Nasal cavity respiratory epithelium epithelial cell of viscerocranial mucosa (primary cell): ENCODE measurements at places on chromosomes 5 and 9. TPM values are rescaled to one million over a fixed set of nuclear protein-coding genes. Genes with fewer than 3 reads are reported as not detected.

Gene KIAA1958
- total RNA-seq = 2.7 and 3.7 TPM in 2 replicates

Gene PLAC8L1
- total RNA-seq = 0.14 TPM in 1 of 2 replicates, not detected in the other

Gene CDH12
- total RNA-seq = not detected in 2 replicates

Gene ARL10
- total RNA-seq = 3.4 and 9.6 TPM in 2 replicates

Gene CTSL
- total RNA-seq = 107 and 167 TPM in 2 replicates

Gene SPRY4
- 5.0 and 5.5 TPM in 2 replicates for total RNA-seq

Gene BICD2
- 126 and 190 TPM in 2 replicates for total RNA-seq

Gene SH3RF2
- total RNA-seq = 14.4 and 32.2 TPM in 2 replicates

Gene CDKN2A
- 19.5 and 21.2 TPM in 2 replicates for total RNA-seq

Gene GALNT12
- 0.34 and 4.3 TPM in 2 replicates for total RNA-seq

Gene C5orf58
- not detected in 2 replicates for total RNA-seq

Gene PPP2R2B
- total RNA-seq = under 0.01 and 0.21 TPM in 2 replicates

Gene LIX1
- total RNA-seq = not detected in 2 replicates

Gene FBP1
- under 0.01 and 0.28 TPM in 2 replicates for total RNA-seq

Gene FOXD4
- under 0.01 and 0.36 TPM in 2 replicates for total RNA-seq

Gene PRELID1
- total RNA-seq = 69.4 and 98.8 TPM in 2 replicates

Gene PCDHGC4
- 0.34 and 1.2 TPM in 2 replicates for total RNA-seq

Gene ATP10B
- 1.7 and 15.2 TPM in 2 replicates for total RNA-seq

Gene DOCK8
- total RNA-seq = 0.34 and 1.3 TPM in 2 replicates

Gene ADAMTS6
- 12.2 and 28.7 TPM in 2 replicates for total RNA-seq

Gene POU5F2
- total RNA-seq = 0.34 and 1.7 TPM in 2 replicates

Gene CNTFR
- total RNA-seq = not detected in 2 replicates

Gene MINAR2
- total RNA-seq = not detected in 2 replicates

Gene SNCAIP
- under 0.01 and 0.07 TPM in 2 replicates for total RNA-seq

Gene CHSY3
- total RNA-seq = under 0.01 and 0.21 TPM in 2 replicates

Gene ADAMTS16
- total RNA-seq = not detected in 2 replicates

Gene GZMA
- not detected in 2 replicates for total RNA-seq

Gene EIF4E1B
- not detected in 2 replicates for total RNA-seq

Gene DNAH5
- 0.34 and 0.50 TPM in 2 replicates for total RNA-seq

Gene WDR38
- total RNA-seq = not detected in 2 replicates

Gene SLC36A3
- total RNA-seq = not detected in 2 replicates
